ENCODE measurements at places on chromosomes 2 and 18.

DNA sequence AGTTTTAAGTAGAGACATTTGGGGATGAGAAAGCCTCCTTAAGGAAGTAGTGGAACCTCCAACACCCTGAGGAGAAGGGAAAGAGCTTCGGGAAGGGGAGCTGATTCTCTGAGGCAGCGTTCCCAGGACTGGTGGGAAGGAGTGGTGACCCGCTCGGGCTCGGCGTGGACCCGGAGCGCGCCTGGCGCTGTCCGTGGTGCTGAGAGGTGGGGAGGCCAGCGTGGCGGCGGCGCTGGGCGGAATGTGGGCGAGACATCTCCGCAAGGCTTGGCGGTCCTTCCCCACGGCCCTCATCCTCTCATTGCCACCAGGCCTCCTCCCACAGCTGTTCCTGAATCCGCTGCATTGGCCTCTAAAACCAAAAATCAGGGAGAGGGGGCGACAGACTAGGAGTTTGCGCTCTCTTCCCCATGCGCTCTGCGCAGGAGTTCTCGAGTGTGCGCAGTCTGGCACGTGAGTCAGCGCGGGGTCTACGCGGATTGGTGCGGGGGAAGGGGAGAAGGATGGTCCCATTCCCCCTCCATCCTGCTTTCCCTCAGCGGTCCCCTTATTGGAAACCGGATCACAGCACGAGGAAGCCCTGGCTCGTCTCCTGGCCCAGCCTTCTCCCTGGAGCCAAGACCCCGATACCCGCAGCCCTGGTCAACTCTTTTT is 857 bp downstream of the RESP18 start:
- no peak for DNase-seq

- peak; percentile 2 for DNase-seq
These were observed 84.5 kb upstream of the GALNT5 start for GRCh38 chr2:157172866-157173578.

DNA sequence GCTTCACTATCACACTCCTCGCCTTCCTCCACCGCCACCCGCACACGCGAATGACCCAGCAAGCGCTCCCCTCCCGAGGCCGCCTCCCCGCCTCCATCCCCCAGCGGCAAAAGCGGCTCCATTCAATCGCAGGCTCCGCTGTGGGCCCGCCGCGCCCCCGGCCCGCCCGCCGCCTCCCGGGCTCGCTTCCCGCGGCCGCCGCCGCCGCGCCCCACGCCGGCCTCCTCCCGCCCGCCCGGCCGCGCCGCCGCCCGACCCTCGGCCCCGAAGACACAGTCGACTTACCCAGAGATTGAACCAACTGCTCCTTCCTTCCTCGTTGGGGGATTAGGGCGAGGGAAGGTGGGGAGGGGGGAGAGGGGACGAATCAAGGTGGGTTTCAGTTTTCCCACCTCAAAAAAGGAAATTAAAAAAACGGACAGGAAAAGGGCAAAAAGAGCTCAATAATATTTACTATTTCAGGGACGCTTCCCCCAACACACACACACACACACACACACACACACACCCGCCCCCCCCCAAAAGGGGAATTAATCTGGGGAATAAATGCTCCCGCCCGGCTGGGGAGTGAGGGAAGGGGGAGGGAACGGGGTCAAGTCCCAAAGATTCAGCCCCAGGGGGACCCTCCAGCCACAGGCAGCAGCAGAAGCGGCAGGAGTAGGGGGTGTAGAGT is 743 bp downstream of the XPO1 start:
- DNase-seq: no peak

DNA sequence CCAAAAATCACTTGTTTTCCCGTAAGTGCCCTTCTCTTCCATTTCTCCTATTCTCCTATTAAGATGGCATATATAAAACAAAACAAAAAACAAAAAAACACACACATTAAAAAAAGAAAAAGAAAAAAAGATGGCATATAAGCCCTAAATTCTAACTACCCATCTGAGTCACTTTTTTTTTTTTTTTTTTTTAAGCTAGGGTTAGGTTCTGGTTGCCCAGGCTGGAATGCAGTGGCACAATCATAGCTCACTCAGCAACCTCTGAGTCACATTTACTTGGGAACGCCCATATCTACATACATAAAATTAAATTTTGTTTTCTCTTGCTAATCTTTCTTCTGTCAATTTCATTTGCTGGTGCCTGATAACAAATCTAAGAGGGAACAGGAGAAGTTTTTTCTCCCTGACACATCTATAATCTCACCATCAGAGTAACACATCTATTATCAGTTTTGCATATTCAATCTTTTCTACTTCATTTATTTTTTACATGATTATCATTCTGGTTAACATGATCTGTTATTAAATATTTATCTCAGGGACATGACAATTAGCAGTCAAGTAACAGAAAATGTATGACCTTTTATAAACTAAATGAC is 52.1 kb downstream of the EEF1B2 start:
- DNase-seq: peak; percentile 76

DNA sequence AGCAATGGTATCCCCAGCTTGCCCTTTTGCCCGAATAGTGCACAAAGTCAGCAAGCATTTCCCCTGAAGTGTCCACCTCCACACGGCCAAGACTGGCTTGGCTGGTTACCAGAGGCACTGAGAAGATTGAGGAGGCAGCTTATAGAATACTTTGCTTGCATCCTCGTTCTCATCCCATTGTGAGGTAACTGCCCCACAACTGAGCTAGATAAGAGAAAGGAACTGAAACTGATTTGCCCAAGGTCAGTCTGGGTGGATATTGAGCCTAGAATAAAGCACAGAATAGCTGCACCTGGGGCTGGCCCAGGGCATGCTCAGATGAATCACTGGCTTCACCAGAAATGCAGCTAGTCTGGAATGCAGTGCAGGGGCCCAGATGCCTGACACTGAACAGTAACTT is 32.7 kb upstream of the MAP4K3 start:
- DNase-seq: peak; percentile 63

- DNase-seq: no peak
These were observed 35.9 kb downstream of the MYO5B start for GRCh38 chr18:50158866-50159653.

DNA sequence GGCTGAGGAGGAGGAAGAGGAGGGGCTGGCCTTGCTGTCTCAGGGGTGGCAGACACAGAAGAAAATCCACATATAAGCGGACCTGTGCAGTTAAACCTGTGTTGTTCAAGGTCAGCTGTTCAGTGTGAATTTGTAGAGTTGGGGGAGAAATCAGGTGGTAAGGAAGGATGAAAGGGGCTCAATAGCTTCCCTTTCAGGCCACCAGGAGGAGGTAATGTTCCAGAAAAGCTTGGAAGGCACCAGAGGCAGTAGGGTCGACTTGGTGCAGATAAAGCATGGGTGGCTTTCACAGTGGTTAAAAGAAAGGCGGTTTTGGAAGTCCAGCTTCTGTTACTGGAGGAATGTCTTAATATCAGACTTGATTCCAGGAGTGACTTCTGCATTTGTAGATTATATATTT is 167.4 kb downstream of the THSD7B start:
- peak; percentile 3 for DNase-seq

GRCh38 chr18:57353940-57354461 is 1.6 kb downstream of the ST8SIA3 start:
- no peak for DNase-seq

DNA sequence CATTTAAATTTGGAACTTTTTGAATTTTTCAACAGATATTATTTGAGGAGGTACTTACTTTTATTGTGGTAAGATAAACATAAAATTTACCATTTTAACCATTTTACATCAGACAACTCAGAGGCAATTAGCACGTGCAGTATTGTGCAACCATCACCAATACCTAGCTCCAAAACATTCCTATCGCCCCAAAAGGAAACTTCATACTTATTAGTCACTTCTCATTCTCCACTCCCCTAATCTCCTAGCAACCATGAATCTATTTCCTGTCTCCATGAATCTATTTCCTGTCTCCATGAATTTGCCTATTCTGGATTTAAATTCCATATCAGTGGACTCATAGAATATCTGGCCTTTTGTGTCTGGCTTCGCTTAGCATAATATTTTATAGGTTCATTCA is 69.9 kb upstream of the FAM136A start:
- DNase-seq: peak; percentile 85

- peak; percentile 28 for DNase-seq
These were observed 966 bp downstream of the ADCY3 start for GRCh38 chr2:24919037-24919505.

DNA sequence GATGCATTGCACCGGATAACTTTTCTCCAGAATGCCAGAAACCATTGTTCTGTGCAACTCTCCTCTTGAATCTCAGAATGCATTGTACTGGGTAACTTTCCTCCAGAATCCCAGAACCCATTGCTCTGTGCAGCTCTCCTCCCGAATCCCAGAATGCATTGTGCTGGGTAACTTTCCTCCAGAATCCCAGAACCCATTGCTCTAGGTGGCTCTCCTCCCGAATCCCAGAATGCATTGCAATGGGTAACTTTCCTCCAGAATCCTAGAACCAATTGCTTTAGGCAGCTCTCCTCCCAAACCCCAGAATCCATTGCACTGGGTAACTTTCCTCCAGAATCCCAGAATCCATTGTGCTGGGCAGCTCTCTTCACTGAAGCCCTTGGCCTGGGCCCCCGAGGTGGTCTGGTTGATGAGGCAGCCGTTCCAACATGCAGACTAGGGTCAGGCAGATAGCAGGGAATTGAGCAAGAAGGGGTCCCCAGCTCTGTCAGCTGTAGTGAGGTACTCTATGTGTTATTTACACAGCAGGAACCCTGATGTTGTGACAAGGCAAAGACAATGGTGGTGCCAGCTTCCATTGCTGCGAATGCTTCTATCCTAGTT is 9.4 kb downstream of the FOSL2 start:
- no peak for DNase-seq

DNA sequence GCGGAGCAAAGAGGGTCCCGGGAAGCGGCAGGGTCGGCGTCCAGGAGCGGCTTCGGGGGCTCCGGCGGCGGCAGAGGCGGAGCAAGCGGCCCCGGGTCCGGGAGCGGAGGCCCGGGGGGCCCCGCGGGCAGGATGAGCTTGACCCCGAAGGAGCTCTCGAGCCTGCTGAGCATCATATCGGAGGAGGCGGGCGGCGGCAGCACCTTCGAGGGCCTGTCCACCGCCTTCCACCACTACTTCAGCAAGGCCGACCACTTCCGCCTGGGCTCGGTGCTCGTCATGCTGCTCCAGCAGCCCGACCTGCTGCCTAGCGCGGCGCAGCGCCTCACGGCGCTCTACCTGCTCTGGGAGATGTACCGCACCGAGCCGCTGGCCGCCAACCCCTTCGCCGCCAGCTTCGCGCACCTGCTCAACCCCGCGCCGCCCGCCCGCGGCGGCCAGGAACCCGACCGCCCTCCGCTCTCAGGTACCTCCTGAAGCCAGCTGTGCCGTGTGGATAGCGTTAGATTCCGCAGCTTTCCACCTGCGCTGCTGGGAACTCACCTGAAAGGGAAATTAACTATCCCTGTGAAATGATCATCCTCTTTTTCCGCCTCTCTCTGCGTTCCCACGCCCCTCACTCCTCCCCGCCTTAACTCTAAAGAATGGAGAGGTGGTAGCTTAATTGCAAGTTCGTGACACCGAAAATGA is 472 bp downstream of the CNOT11 start:
- peak; percentile 58 for DNase-seq

DNA sequence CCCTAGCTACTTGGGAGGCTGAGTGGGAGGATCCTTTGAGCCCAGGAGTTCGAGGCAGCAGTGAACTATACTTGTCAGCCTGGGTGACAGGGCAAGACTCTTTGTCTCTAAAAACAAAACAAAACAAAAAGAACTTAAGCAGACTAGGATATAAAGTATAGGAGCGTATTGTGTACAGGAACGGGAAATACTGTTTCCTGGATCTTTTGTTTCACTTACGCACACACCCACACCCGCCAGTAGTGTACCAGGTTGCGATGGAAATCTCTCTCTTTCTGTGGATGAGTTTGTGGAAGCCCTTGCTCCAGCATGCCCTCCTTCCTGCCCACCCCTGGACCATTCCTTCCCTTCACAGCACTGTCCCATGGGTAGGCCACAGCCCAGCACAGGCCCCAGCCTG is 136.3 kb downstream of the RPIA start:
- DNase-seq: no peak

DNA sequence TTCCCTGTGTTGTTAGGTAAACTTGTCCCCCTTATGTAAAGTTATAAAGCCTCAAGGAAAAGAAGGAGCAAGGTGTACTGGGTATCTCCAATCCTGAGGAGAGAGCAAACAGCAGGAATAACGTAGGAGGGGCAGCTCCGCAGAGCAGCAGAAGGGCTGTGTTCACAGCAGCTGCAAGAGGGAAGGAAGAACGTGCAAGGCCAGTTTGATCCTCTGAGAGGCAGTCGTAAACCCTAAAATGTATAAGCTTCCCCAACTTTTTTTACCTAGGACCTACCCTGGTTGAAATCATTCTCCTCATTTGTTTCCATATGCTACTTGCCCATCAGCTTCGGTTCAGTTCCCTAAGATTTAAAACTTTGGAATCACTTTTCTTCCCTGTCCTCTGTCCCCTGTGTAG is 51.9 kb upstream of the MAP3K20 start:
- DNase-seq: no peak

GRCh38 chr2:37794717-37795116 is 123.3 kb upstream of the CDC42EP3 start:
- DNase-seq: no peak

DNA sequence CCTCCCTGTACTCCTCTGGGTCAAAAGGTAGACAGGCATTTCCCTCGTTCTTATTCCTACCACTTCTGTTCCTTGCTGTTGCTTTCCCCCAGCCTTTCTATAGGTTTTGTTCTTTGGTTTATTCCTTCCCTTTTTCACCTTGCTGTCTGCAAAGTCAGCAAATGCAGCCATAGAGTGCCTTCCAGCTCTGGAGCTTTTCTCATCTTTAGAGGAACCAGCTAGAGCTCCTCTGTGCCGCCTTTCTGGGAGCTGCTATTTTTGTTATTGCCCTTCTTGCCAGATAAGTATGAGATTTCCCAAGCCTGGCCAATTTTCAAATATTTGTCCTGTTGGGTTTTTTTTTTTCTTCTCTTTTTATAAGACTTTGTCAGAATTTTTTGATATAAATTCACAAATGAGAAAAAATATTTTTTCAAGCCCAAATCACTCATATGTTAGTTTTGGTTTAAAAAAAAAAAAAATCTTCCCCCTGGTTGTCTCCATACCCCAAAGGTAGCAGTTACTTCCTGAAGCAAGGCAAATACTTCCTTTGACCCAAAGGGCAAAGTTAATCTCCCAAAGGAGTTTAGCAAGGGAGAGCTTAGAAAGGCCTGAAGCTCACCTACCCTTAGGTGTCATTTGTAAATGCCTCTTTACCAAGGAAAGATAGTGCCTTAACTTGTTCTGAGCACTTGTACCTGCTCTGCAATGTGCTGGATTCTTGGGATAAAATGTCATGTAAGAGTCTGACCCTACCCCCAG is 5.1 kb upstream of the TTC27 start:
- DNase-seq: no peak

DNA sequence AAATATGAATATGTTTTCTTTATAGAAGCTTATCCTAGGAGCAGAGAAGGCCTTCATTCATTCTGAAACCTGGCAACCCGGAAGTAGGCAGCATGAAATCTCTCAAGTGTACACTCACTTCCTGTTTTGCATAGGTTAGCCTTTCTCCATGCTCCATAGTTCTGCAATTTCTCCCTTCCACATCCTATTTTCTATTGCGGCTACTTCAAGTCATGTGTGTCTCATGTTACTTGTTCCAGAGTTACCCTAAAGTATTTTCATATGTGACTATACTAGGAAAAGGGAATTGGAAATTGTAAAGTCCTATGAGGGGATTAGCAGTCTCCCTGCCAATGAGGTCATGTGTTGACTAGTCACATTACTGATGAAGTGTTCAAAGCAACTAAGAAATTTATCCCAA is 320.6 kb downstream of the NCKAP5 start:
- no peak for DNase-seq

- peak; percentile 36 for DNase-seq
These were observed 105.5 kb downstream of the COLEC12 start for GRCh38 chr18:394987-395362.
